ENCODE measurements at places on chromosomes 16 and 17. TPM values are rescaled to one million over a fixed set of nuclear protein-coding genes. Genes with fewer than 3 reads are reported as not detected.

Gene BHLHA9
- total RNA-seq = not detected

Gene SP6
- under 0.01 TPM for total RNA-seq

Gene SOX9
- 6.3 TPM for total RNA-seq

Gene CCL8
- total RNA-seq = 1.0 TPM

Gene C1QTNF1
- 6.8 TPM for total RNA-seq

Gene WNT9B
- total RNA-seq = not detected

Gene GLIS2
- total RNA-seq = 4.2 TPM

Gene PPP1R1B
- 3.1 TPM for total RNA-seq

Gene DHX8
- 23.0 TPM for total RNA-seq

Gene CALB2
- 1.0 TPM for total RNA-seq

Gene CEMP1
- not detected for total RNA-seq

Gene CRYBA1
- not detected for total RNA-seq

Gene EVI2A
- total RNA-seq = 1.0 TPM

Gene TNFRSF13B
- not detected for total RNA-seq

Gene RASD1
- total RNA-seq = 4.2 TPM

Gene ALOX15
- total RNA-seq = 0.52 TPM

Gene GPR139
- not detected for total RNA-seq

Gene KRT17
- 2.1 TPM for total RNA-seq

Gene ESRP2
- total RNA-seq = not detected

Gene CAPNS2
- total RNA-seq = not detected

Gene OR4D1
- not detected for total RNA-seq

Gene NGFR
- 20.4 TPM for total RNA-seq

Gene TSPAN10
- 0.52 TPM for total RNA-seq

Gene FOXL1
- under 0.01 TPM for total RNA-seq

Gene CCL4
- 1.6 TPM for total RNA-seq

Gene BORCS6
- 4.7 TPM for total RNA-seq

Gene CA4
- total RNA-seq = 4.2 TPM

Gene NRN1L
- total RNA-seq = 1.0 TPM

Gene KRT13
- total RNA-seq = not detected

Gene GUCY2D
- total RNA-seq = not detected

Gene SOCS7
- total RNA-seq = 13.0 TPM

Gene ZNF287
- total RNA-seq = 5.7 TPM

Gene ABCC12
- not detected for total RNA-seq

Gene CNTNAP1
- 8.9 TPM for total RNA-seq

Gene SRCIN1
- total RNA-seq = 0.52 TPM

Gene ITGA3
- 27.7 TPM for total RNA-seq

Gene CCL7
- not detected for total RNA-seq

Gene TEKT5
- not detected for total RNA-seq

Gene MILR1
- total RNA-seq = 10.4 TPM
